T-helper 22 cell (primary cell): ENCODE measurements at places on chromosomes 7 and 10.

DNA sequence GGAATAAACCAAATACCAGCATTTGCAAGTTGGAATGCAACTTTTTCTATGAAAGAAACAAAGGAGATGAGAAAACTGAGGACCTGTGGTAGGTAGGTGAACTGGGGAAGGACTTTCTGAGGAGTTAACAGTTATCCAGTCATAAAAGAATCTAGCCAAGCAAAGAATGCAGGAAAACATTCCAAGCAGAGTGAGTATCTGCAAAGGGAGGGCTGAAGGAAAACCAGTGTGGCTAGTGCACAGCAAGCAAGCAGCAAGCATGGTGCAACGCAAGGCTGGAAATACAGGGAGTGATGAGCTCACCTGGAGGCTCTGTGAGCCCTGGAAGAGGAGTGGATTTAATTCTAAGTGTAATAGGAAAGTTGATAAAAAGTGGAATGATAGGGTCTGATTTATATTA lies 44.0 kb downstream of the RTKN2 start:
- no peak for DNase-seq

- no peak for DNase-seq
Measured at GRCh38 chr10:87860156-87860795, 3.1 kb downstream of the KLLN start.

- no peak for DNase-seq
Measured at GRCh38 chr10:59271160-59271559, 91.2 kb downstream of the FAM13C start.

- no peak for DNase-seq
Measured at GRCh38 chr7:6171532-6172223, 100.7 kb downstream of the CYTH3 start.

- no peak for DNase-seq
Measured at GRCh38 chr10:32995751-32996150, 37.7 kb upstream of the ITGB1 start.
